ENCODE measurements at places on chromosomes 11 and 22.
A peak's percentile ranks its signal among the peaks of the same experiment; 100 is the strongest.

GRCh38 chr22:36563001-36563400, 34.0 kb upstream of the EIF3D start:
- DNase-seq, result no peak

GRCh38 chr22:29089507-29089906, 16.7 kb downstream of the KREMEN1 start:
- DNase-seq, result peak; percentile 55

DNA sequence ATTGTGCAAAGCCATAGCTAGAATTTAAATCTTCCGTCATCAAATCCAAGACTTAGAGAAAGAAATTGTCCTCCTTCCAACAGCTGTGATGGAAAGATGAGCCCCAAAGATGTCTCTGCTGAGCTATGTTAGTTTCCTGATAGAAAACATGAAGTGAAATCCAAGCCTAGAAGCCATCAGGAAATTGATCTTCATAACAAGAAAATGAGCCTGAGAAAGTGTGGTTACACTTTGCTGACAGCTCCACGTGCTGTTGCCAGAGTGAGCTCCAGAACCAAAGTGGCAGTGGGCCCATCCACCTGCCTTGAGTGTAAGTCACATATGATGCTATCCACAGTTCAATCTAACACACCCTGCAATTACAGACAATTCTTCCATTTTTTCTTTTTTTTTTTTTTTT, 58.0 kb upstream of the UBASH3B start:
- no peak for DNase-seq

GRCh38 chr11:28447226-28447625, 339.0 kb downstream of the METTL15 start:
- DNase-seq, result no peak

DNA sequence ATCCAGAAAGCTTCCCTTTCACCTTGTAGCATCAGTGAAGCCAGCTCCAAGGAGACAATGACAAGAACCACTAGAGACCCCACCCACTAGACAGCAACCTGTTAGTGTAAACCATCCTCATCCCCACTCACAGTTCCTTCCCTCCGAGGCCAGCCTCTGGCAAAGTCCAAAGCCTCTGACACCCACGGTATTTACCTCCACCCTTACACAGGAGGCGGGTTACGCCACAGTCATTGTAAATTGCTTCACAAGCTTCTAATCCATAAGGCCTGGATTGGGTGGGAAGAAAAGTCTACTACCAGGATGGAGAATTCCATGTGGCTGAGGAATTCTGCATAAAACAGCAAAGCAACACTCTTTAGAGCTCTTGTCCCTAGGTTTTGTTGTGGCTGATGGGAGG, 287.4 kb downstream of the BUD13 start:
- no peak for DNase-seq

- no peak for DNase-seq
Observed at GRCh38 chr22:50314081-50314454, 6.6 kb upstream of the PLXNB2 start.

- DNase-seq, result peak; percentile 67
Observed at GRCh38 chr11:45180179-45180847, 33.9 kb downstream of the PRDM11 start.

DNA sequence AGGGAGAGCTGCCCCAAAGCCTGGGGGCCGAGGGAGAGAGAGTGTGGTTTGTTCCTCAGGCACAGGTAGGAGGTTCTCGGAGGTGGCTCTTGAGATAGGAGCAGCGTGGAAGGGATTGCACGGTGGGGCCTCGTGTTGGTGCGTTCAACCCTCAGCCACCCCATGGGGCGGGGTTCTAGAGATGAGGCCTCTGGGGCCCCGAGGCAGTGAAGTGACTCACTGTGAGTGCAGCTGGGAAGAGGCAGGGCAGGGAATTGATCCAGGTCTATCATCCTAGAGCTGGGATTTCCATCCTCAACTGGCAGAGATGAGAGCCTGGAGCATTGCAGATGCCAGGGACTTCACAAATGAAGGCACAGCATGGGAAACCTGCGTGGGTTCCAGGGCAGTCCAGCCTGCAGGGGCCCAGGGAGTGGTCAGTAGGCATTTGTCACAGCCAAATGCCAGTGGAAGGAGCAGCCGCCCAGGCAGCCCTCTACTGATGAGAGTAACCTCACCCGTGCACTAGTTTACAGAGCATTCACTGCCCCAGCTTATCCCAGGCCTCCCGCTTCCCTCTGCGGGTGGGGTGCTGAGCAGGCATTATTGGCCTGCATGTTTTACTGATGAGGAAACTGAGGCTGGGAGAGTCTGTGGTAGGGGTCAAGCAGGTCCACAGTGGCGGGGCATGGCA, 5.1 kb upstream of the SMARCB1 start:
- DNase-seq, result no peak

GRCh38 chr11:64768300-64768694, 8.5 kb upstream of the PYGM start:
- DNase-seq, result no peak

DNA sequence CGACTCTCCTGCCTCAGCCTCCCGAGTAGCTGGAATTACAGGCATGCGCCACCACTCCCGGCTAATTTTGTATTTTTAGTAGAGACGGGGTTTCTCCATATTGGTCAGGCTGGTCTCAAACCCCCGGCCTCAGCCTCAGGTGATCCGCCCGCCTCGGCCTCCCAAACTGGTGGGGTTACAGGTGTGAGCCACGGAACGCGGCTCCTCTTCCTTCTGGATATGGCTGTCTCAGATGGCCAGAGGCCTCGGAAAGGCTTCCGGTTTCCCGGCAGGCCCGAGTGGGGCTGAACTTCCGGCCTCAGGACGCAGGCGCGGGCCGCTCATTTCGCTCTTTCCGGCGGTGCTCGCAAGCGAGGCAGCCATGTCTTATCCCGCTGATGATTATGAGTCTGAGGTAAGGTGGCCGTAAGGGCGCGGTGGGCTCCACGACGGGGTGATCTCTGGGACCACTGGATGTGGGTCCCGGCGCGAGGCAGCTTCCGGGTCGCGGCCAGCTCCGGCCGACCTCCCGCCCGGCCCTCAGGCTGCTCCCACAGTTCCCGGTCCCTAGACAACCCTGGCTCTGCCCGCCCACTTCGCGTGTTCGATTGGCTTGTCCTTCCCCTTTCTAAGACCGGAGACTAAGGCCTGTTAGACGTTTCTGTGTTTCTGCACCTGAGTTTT, at the start of gene EIF3L:
TSS of gene EIF3L (plus strand) at position 331 of the 663 bp plus-strand sequence. CDS start at position 362, 31 bp downstream.
- peak; percentile 96 for DNase-seq

- peak; percentile 16 for DNase-seq
Observed at GRCh38 chr11:74070723-74071492, 62.0 kb upstream of the UCP3 start.

GRCh38 chr11:122261546-122261945, 145.5 kb upstream of the BLID start:
- DNase-seq, result no peak

DNA sequence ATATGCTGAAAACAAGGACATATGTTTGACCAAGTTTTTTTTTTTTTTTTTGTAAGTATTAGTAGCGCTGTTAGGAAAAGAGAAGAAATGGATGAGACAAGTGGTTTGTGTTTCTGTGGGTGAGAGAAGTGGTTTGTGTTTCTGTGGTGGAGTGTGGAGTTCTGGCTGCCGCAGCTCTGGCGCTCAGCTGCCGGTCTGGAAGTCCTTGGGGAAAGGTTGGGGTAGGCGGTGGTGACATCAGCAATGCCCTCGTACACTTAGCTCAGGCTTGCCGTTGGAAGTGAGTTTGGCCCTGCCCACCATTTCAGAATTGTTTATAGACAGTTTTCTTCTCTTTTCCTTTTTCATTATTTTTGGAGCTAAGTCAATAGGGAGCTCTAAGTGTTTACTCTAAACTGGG, 116.6 kb downstream of the TBC1D22A start:
- DNase-seq, result no peak

DNA sequence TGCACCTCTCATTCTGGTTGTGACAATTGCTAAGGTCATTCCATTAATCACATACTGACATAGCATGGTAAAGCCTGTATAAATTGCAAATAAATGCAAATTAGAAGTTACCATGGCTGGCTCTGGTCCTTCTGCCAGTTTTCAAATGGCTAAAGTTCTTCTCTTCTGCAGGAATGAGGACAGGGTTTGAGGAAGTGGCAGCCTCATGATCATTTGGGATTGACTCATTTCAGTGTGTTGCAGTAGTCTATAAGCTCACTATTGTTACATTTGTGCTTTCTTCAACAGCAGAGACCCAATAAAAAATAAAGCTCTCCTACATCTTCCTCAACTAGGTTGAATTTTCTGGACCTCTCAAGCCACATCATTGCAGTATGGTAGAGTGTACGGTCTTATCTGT, 60.3 kb downstream of the NECTIN1 start:
- DNase-seq, result no peak

- no peak for DNase-seq
Observed at GRCh38 chr11:6354651-6355485, 34.6 kb upstream of the CAVIN3 start.

- DNase-seq, result no peak
Observed at GRCh38 chr11:66123902-66124301, 53.8 kb downstream of the PACS1 start.

GRCh38 chr22:37484480-37485394, 1.4 kb downstream of the MFNG start:
- peak; percentile 91 for DNase-seq

GRCh38 chr11:114776956-114777355, 98.6 kb downstream of the NXPE2 start:
- DNase-seq, result no peak

DNA sequence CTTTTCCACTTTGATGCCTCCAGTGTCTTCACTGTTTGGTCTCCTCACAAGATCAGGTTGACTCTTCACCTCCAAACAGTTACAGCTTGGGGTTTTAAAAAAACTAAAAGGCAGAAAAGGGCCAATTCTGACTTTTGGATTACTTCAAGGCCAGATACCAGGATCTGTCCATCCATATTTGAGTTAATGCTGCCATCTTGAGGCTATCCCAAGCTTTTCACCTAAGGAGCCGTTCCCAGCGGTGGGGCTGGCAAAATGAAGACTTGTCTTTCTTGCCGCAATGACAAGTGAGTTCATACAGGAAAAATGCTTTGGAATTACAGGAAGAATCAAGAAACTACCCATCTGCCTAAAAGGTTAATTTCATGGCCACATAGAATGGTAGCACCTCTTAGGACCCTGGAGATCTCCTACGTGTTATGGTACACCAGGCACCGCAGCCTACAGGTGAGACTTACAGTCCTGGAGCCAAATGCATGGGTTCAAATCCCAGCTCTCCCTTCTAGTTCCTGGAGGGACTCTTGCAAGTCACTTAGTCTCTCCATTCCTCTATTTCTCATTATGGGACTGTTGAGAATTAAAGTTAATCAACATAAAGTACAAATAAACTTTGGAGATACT, 6.0 kb upstream of the OR5B21 start:
- DNase-seq, result peak; percentile 82

DNA sequence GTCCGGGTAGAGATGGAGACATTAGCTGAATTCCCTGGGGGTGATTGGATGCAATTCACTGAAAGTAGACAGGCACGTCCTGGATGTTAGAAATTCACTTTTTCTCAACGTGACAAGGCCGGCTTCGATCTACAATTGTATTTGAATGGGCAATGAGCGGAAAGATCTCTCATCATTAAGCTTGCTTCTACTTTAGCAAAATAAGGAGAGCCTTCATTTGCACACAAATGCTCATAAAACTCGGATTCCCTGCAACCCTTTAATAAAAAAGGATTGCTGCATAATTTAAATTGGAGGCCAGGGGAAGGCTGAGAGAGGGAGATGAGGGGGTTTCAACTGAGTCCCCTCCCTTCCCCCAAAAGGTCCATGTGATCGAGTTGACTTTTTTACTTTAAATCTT, 10.6 kb upstream of the PAX6 start:
- DNase-seq, result no peak

GRCh38 chr11:76269247-76269646, 62.9 kb upstream of the WNT11 start:
- DNase-seq, result no peak

All from hematopoietic multipotent progenitor cell treated with erythropoietin and hydrocortisone succinate and interleukin-3 and kit ligand, for 6 days (in vitro differentiated cells).